T-cell (primary cell): ENCODE measurements at places on chromosomes 7 and 10.

- H3K36me3 ChIP-seq, result no peaks in the 10 kb centered on the region
- DNase-seq, result peak; percentile 14
- H3K4me1 ChIP-seq, result peaks cover 2% of the 10 kb centered on the region
- no peaks in the 10 kb centered on the region for H3K27me3 ChIP-seq
- H3K27ac ChIP-seq, result no peak overlapping the region
- peak overlapping the region; percentile 47 for H3K4me3 ChIP-seq
Measured at GRCh38 chr10:132306864-132307751, 642 bp downstream of the STK32C start.

GRCh38 chr7:127678947-127679346 is 27.0 kb downstream of the SND1 start:
- no peak overlapping the region for H3K27ac ChIP-seq
- H3K36me3 ChIP-seq, result no peaks in the 10 kb centered on the region
- peaks cover 4% of the 10 kb centered on the region for H3K4me1 ChIP-seq
- no peaks in the 10 kb centered on the region for H3K27me3 ChIP-seq
- no peak overlapping the region for H3K4me3 ChIP-seq

- no peak overlapping the region for H3K27ac ChIP-seq
- no peaks in the 10 kb centered on the region for H3K4me1 ChIP-seq
- no peak overlapping the region for H3K4me3 ChIP-seq
- H3K36me3 ChIP-seq, result no peaks in the 10 kb centered on the region
Measured at GRCh38 chr7:6234384-6234783, 38.0 kb downstream of the CYTH3 start.

GRCh38 chr10:78964952-78965633 is 103.7 kb upstream of the ZMIZ1 start:
- no peak overlapping the region for H3K4me3 ChIP-seq
- H3K4me1 ChIP-seq, result no peaks in the 10 kb centered on the region
- no peak overlapping the region for H3K27ac ChIP-seq
- peaks cover 9% of the 10 kb centered on the region for H3K27me3 ChIP-seq
- no peaks in the 10 kb centered on the region for H3K36me3 ChIP-seq

DNA sequence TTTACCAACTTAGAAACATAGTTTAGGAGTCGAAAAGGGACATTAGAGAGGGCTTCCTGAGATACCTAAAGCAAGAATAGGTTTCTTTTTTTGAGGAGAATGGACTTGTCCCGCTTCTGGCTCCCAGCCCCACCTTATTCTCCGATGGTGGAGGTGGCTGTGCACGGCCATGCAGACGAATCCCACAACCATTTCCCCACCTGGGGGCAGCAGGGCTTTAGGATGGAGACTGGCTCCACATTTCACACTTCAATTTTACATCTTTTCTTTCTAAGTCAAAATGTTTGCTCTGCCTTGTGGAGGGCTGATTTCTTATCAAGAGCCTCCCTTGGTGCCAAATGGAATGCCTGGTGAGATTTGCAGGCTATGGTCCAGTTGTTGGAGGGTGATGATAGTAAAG is 118.5 kb downstream of the GLRX3 start:
- peaks cover 2% of the 10 kb centered on the region for H3K27me3 ChIP-seq
- H3K4me1 ChIP-seq, result no peaks in the 10 kb centered on the region
- no peak for DNase-seq
- H3K36me3 ChIP-seq, result no peaks in the 10 kb centered on the region
- no peak overlapping the region for H3K27ac ChIP-seq
- H3K4me3 ChIP-seq, result no peak overlapping the region

DNA sequence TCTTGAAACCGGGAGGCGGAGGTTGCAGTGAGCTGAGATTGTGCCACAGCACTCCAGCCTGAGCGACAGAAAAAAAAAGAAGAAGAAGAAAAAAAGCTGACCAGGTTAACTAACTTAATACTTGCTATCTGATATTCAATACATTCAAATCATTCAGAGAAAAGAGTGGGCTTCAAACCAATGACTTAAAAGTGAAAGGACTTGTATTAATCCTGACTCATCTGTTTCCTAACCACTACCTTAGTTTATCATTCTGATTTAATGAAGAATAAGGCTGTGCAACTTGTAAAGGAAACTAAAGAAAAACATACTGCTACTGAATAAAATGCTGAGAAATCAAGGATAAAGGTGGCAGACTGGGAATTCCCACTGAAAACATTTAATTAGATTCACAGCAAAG is 128.4 kb downstream of the NRBF2 start:
- H3K27me3 ChIP-seq, result no peaks in the 10 kb centered on the region
- peaks cover 21% of the 10 kb centered on the region for H3K4me1 ChIP-seq
- H3K36me3 ChIP-seq, result peaks cover 9% of the 10 kb centered on the region
- no peak overlapping the region for H3K27ac ChIP-seq
- DNase-seq, result no peak

DNA sequence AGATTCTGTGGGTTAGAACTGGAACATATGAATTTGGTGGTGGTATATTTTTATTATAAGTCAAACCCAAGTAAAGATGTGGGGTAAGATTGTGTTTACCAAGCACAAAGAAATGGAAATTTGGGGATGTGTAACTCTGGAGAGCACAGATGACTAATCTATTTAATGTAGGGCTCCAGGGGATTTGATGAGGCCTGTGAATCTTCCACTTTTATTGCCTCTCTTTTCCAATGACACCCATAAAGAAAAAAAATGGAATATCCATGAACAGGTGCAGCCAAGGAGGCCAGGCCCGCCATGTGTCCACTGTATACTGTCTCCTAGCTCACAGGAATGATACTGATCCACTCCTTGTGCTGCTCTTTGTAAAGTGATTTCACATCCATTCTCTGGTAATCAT is 2.8 kb downstream of the SRGN start:
- H3K36me3 ChIP-seq, result no peaks in the 10 kb centered on the region
- H3K4me1 ChIP-seq, result peaks cover 43% of the 10 kb centered on the region
- peak overlapping the region; percentile 98 for H3K27ac ChIP-seq
- DNase-seq, result no peak
- H3K27me3 ChIP-seq, result no peaks in the 10 kb centered on the region

DNA sequence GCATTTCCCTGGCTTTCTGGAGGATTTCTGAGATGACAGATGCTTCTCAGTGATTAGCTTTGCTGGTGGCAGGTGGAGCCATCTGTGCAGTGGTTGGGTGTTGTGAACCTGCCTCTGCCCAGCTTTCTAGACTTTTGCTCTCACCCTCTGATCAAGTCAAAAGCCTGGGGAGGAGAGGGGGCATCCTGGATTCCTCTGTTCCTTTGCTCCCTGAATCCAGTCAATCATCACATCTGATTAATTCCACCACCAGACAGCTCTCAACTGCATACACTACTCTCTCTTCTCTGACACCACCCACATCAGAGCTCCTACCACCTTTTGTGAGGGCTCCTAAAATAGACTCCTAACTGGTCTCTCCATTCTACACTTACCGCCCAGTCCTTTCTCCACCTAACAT is 283.5 kb downstream of the WDR11 start:
- H3K27me3 ChIP-seq, result no peaks in the 10 kb centered on the region
- H3K4me3 ChIP-seq, result no peak overlapping the region
- no peak overlapping the region for H3K27ac ChIP-seq
- DNase-seq, result no peak

GRCh38 chr7:106313966-106314365 is 29.2 kb upstream of the NAMPT start:
- H3K27ac ChIP-seq, result no peak overlapping the region
- no peaks in the 10 kb centered on the region for H3K4me1 ChIP-seq
- H3K36me3 ChIP-seq, result no peaks in the 10 kb centered on the region
